ENCODE measurements at places on chromosomes 5 and 9.

GRCh38 chr5:89071101-89071940, 188.3 kb upstream of the MEF2C start:
- DNase-seq, result no peak

- no peak for DNase-seq
Measured at GRCh38 chr9:107340920-107341632, 58.0 kb downstream of the RAD23B start.

- DNase-seq, result no peak
Measured at GRCh38 chr5:171714261-171714660, 71.4 kb upstream of the SMIM23 start.

DNA sequence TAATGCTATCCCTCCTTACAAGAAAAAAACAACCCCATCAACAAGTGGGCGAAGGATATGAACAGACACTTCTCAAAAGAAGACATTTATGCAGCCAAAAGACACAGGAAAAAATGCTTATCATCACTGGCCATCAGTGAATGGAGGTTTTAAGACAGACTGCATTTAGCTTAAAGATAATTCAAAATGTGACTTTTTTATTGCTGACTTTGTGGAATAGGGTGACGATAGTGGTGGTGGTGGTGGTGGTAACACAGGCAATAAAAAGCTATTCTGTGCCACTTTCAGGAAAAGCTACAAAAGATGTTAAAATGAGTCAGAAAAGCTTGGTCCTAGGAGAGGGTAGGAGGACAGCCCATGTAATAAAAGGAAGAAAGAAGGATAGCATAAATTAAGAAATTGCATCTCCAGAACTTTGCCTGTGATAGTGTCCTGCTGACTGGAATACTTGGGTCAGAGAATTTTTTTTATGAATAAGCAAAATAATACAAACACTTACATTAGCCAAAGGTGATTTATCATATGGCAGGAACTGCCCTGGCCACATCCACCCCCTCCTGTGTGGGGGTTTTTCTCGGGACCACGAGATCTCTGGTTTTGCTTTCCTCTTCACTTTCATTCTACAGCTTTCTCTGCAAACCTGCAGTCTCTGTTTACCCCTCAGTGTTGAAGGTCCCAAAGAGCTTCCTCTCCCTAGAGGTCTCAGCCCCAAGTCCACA, 186.7 kb downstream of the DRD1 start:
- DNase-seq, result no peak

DNA sequence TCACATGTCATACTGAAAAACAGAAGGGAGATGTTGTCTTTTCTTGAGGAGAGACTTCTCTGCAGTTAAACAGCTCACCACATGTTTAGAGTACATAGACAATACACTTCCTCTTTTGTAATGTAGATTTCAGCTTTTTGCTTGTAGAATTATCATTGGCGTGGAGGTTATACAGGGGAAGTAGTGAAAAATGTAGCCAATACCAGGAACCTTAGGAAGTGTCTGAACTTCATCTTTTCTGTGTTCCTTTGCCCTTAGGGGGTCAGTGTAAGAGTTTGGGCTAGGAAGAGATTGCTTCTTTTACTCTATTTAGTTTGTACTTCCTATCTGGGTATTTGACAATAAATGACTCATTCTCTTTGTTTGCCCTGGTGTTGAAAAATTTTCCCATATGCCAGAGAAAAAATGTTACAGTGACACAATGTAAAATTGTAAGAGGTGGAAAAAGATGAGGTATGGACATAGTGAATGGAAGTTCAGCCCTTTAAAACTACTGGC, 21.0 kb upstream of the CDKN2B start:
- DNase-seq, result no peak

- no peak for DNase-seq
Measured at GRCh38 chr9:18296702-18297055, 177.3 kb upstream of the ADAMTSL1 start.

DNA sequence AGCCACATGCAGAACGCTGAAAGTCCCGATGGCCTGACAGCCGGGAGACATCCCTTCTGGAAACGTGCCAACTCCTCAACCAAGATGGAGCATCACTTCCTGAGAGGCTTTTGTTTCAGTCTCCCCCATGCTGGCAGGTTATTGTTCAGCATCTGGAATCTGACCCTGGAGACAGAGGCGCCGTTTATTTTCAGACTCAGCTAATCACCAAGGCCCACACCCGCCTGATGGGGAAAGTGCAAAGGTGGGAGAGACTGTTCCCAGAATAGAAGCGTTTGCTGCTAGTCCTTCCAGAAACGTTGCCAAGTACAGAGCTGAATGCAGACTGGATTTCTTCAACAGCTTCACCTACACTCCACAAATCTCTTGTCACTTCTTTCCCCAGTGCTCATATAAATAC, 41.8 kb upstream of the S1PR3 start:
- DNase-seq, result no peak

GRCh38 chr5:78295035-78295961, 800 bp upstream of the AP3B1 start:
- no peak for DNase-seq

- DNase-seq, result no peak
Measured at GRCh38 chr5:130975847-130976246, 189.2 kb downstream of the HINT1 start.

DNA sequence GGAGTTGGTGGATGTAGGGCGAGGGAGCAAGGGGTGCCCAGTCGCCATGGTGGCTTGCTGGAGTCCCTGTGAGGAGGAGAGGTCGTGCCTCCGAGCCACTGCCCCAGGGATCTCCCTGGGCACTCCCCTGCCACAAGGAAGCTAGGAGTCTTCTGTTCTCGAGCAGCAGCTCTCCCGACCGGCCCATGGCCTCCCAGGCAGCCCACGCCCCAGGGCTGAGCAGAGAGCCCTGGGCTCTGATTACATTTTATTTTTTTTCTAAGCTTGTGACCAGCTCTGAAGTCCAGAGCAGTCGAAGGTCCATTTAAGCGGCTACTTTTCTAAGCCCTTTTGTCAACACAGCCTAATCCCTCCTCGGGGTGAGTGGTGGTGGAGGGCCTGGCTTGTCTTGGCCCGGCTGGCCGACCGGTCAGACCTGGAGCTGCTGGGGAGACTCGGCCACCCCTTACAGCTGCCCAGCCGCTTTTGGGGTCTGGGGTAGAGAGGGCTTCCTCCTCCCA, 2.1 kb downstream of the RXRA start:
- no peak for DNase-seq

DNA sequence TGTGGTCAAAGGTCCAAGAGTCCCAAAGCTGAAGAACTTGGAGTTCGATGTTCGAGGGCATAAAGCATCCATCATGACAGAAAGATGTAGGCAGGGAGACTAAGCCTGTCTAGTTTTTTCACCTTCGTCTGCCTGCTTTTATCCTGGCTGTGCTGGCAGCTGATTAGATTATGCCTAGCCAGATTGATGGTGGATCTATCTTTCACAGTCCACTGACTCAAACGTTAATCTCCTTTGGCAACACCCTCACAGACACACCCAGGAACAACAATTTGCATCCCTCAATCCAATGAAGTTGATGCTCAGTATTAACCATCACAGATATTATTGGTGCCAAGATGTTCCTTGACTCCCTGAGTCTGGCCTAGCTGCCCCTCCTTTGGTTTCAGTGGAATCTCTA, 530.8 kb upstream of the CLINT1 start:
- no peak for DNase-seq

GRCh38 chr9:128819716-128820664, 1.7 kb downstream of the ENDOG start:
- no peak for DNase-seq

GRCh38 chr5:170053896-170054295, 51.8 kb upstream of the FOXI1 start:
- no peak for DNase-seq

DNA sequence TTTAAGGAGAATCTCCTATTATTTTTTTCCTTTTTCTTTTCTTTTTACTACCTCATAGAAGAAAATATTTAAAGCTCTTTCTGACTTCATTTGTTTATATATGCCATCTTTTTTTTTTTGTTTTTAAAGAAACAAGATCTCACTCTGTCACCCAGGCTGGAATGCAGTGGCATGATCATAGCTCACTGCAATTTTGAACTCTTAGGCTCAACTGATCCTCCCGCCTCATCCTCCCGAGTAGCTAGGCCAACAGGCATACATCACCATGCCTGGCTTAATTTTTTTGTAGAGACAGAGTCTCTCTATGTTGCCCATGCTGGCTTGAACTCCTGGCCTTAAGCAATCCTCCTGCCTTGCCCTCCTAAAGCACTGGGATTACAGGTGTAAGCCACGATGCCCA, 59.5 kb downstream of the LNPEP start:
- no peak for DNase-seq

- DNase-seq, result no peak
Measured at GRCh38 chr5:29993286-29993685, 1200.2 kb upstream of the CDH6 start.

DNA sequence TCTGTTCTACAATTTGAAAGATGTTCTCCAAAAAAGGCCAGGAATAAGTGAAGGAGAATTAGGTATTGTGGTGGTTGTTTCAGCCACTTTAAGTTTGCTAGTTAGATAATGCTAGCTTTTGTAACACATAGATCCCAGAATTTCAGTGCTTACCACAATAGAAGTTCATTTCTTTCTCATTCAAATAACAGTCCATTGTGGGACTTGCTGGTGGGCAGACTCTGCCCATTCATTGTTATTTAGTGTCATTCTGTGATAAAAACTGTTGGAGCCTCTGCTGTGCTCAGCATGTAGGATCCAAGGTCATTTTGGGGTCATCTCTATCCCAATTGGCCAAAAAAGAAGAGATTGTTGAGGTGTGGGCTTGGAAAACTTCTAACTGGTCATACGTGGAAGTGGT, 106.8 kb downstream of the CCDC192 start:
- DNase-seq, result no peak

DNA sequence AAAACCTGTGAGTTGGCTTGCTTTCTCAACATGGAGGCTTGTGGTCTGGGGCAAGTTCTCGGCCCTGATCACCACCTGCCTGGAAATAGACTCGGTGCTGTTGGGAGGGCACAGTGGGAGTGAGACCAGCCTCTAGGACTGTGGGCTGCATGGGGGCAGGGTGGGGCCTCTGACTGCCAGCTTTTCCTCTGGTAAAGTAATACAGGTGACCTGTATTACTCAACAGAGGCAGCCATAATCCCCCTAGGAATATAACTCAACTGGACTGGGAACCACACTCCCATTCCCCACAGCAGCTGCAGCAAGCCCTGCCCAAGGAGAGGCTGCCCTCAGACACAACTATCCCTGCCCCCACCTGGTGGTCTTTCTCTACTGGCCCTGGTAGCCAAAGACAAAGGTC, 72.8 kb downstream of the C9orf153 start:
- DNase-seq, result no peak

GRCh38 chr5:61423487-61424145, 91.6 kb downstream of the ZSWIM6 start:
- no peak for DNase-seq

- DNase-seq, result no peak
Measured at GRCh38 chr9:75939536-75940111, 49.2 kb downstream of the PCSK5 start.

- DNase-seq, result no peak
Measured at GRCh38 chr5:5340206-5340729, 82.2 kb upstream of the ICE1 start.

GRCh38 chr5:158154226-158155005, 295.5 kb upstream of the CLINT1 start:
- no peak for DNase-seq

DNA sequence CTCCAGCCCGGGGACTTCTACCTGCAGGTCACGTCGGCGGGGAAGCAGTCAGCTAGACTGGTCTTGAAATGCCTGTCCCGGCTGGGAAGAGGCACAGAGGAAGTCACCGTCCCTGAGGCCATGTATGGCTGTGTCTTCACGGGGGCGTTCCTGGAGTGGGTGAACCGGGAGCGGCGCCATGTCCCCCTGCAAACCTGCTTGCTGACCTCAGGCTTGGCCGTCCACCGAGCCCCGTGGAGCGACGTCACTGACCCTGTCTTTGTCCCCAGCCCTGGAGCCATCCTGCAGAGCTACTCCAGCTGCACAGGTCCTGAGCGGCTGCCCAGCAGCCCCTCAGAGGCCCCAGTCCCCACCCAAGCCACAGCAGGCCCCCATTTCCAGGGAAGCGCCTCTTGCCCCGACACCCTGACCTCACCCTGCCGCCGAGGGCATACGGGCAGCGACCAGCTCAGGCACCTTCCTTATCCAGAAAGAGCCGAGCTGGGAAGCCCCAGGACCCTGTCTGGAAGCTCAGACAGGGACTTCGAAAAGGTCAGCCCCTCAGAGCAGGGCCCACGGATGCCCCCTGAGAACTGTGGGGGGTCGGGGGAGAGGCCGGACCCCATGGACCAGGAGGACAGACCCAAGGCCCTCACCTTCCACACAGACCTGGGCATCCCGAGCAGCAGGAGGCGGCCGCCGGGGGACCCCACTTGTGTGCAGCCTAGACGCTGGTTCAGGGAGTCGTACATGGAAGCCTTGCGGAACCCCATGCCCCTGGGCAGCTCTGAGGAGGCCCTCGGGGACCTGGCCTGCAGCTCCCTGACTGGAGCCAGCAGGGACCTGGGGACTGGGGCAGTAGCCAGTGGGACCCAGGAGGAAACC, 47.8 kb downstream of the PLEKHG4B start:
- DNase-seq, result no peak

- no peak for DNase-seq
Measured at GRCh38 chr9:131661568-131662288, 78.1 kb downstream of the RAPGEF1 start.

- DNase-seq, result no peak
Measured at GRCh38 chr5:56105511-56106291, 110.9 kb upstream of the IL6ST start.

DNA sequence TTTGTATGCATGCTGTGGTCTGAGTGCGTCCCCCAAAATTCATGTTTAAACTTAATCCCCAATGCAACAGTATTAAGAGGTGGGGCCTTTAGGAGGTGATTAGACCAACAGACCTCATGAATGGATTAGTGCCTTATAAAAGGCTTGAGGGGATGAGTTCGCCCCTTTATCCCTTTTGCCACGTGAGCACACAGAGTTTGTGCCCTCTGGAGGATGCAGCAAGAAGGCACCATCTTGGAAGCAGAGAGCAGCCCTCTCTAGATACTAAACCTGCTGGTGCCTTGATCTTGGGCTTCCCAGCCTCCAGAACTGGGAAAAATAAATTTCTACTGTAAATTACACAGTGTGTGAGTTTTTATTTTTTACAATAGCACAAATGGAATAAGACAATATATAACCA, 177.1 kb upstream of the SPRY4 start:
- DNase-seq, result no peak

Measured in cortex of kidney (tissue), 1 donor.